ENCODE measurements at places on chromosomes 16 and 17. TPM values are rescaled to one million over a fixed set of nuclear protein-coding genes. Genes with fewer than 3 reads are reported as not detected.

The KCNJ18 gene
- total RNA-seq = not detected

The DRC3 gene
- 1.1 TPM for total RNA-seq

The TP53TG3 gene
- total RNA-seq = 3.4 TPM

The TMEM238L gene
- not detected for total RNA-seq

The CXCL16 gene
- total RNA-seq = 3.8 TPM

The SLC22A31 gene
- not detected for total RNA-seq

The TBC1D3G gene
- total RNA-seq = not detected

The HOXB13 gene
- 3.2 TPM for total RNA-seq

GRCh38 chr16:10729104-10730048, 14.3 kb upstream of the NUBP1 start:
- DNase-seq = peak; percentile 83

- no peak for DNase-seq
These were observed 13.6 kb downstream of the ZC3H7A start for GRCh38 chr16:11783319-11784037.

GRCh38 chr17:55424893-55425540, 3.4 kb upstream of the MMD start:
- DNase-seq = no peak

DNA sequence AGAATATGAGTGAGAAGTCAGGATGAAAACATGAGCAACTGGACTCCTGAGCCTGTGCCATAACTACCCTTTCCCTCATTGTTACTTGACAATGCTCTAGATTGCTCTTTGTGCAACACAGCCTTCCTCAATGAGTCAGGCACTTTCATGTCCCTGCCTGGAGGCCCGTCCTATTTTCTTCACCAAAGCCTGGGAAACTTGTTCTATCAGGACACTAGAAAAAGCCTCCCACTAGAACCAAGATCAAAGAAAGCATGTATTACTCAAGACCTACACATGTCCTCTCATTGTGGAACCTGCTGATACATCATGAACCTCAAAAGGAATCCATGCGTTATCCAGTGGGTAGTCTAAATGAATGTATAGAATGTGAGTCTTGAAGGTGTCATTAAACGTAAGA, 624.5 kb downstream of the TOX3 start:
- DNase-seq = no peak

DNA sequence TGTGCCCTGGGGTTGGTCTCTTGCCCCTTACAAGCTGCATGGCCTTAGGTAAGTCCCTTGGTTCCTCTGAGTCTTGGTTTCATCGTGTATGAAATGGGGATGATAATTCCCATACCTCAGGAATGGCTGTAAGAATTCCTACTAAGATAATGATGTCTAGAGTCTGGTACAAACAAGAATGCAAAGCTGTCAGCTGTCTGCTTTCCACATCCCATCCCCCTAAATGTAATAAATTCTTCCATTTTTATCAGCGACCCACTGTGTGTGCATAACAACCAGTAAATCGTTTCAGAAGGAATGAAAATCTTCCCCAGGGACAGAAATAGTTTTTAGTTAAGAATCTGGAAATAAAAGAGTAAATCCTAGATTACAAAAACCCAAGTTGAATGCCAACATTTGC, 95.4 kb downstream of the CPPED1 start:
- DNase-seq = no peak

- no peak for DNase-seq
These were observed 10.2 kb downstream of the PIP4K2B start for GRCh38 chr17:38789185-38789584.

GRCh38 chr17:10200016-10200415, 1.6 kb upstream of the GAS7 start:
- DNase-seq = no peak

DNA sequence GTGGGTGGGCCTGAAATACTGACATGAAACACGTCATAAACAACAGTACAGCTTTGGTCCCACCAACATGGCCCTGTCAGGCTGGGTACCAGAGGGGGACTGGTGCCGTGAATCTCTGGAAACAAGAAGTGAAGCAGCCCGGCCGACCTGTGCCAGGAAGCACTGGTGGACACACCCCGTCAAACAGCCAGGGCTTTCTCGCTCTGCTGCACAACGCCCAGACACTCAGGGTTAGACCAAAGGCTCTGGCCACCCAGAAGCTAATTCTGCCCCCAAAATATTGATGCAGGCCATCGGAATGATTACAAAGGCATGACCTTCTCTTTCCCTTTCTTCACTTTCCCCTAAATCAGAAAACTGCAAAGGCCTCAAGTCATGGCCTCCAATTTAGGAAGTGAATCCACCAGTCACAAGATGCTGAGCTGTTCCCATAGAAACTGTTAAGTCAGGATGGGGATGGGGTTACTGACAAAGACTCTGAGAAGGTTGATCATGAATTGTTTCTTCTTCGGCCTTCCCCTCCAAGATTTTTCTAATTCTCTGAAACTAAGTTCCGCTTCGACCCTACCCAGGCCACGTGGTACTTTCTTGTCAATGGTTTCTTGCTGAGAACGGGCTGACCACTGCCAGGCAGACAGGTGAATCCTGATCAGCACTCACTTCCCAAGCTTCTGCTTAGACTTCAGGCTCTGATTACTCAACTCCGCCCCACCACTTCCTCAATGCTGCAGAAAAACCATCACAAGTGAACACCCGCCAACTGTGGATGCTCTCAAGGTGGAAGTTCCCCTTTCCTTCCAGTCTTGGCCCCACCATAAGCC, 6.7 kb downstream of the PITPNA start:
- no peak for DNase-seq

- peak; percentile 44 for DNase-seq
These were observed 119.6 kb downstream of the CDH11 start for GRCh38 chr16:65002265-65002664.

- DNase-seq = peak; percentile 72
These were observed 1.2 kb upstream of the FGF11 start for GRCh38 chr17:7437950-7438614.

GRCh38 chr16:4217204-4218131, 24.4 kb downstream of the SRL start:
- DNase-seq = no peak

DNA sequence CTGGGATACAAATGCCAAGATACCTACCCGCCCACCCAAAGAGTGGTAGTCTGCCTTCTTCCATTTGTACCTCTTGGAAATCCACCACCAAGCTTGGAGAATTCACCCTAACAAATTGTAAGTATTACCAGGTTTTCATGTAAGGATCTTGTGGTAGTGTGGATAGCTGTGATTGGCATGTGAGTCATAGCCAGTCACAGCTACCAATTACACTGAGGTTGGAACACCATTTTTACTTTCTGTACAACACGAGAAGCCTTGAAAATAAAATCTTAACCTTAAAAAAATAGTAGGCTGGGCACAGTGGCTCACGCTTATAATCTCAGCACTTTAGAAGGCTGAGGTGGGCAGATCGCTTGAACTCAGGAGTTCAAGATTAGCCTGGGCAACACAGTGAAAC, 18.5 kb upstream of the SLC35G3 start:
- peak; percentile 17 for DNase-seq

- DNase-seq = peak; percentile 47
These were observed 28.3 kb downstream of the ETV4 start for GRCh38 chr17:43517615-43518386.

GRCh38 chr17:42967925-42968324, 3.7 kb upstream of the AARSD1 start:
- no peak for DNase-seq

GRCh38 chr17:56038131-56038530, 115.1 kb upstream of the ANKFN1 start:
- no peak for DNase-seq

DNA sequence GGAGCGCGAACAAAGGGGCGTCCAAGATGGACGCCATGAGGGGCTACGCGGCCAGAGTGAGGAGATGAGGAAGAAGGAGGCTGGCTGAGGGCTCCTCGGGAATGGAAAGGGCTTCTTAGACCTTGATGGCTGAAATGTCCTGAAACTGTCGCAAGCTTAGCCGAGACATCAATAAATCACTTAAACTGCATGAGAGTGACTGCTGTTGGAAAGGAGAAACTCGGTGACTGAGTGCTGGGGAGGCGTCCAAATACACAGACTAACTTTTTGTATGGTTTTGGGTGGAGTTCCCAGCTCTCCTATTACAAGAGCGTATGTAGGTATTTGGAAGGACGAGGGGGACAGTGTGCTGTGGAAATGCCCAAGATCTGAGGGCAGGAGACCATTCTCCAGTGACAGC, 1.4 kb upstream of the GEMIN4 start:
- DNase-seq = no peak

GRCh38 chr17:50653738-50654137, 19.1 kb downstream of the ABCC3 start:
- no peak for DNase-seq

DNA sequence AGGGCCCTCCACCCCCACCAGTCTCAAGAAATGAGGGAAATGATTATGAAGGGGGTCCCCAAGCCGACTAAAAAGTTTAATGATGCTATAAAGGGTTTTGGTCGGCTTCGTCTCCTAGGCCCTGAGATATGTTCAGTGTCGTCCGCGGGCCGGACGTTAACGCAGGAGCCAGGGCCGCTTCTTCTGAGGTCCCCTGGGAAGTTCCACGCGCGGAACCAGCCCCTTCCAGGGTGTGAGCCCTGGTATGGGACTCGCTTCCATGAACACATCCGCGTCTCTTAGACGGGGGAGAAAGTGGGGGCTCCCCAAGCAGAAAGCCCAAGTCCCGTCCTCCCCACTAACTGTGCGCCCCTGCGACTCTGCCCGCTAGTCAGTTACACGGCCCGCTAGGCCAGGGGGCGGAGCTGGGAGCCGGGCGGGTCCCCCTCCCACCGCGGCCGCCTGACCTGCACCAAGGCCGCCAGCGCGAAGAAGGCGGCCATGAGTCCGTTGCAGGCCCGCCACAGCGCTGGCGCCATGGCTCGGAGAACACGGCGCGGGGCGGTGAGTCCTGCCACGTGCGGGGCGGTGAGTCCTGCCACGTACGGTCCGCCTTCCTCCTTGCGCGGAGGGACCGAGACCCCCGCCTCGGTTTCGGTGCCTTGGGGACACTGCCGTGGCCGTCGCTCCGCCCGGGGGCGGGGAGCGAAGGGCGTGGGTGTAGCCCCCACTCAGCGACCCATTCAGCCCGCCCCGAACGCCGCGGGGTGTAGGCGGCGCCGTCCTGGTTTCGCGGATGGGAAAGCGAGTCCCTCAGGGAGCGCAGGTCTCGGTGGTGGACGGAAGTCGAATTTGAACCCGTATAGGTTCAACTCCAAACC, at the start of gene TMEM220:
Gene TMEM220 (minus strand): TSS at position 690 of the 860 bp plus-strand sequence. CDS start 172 bp downstream, at position 518.
- peak; percentile 69 for DNase-seq

DNA sequence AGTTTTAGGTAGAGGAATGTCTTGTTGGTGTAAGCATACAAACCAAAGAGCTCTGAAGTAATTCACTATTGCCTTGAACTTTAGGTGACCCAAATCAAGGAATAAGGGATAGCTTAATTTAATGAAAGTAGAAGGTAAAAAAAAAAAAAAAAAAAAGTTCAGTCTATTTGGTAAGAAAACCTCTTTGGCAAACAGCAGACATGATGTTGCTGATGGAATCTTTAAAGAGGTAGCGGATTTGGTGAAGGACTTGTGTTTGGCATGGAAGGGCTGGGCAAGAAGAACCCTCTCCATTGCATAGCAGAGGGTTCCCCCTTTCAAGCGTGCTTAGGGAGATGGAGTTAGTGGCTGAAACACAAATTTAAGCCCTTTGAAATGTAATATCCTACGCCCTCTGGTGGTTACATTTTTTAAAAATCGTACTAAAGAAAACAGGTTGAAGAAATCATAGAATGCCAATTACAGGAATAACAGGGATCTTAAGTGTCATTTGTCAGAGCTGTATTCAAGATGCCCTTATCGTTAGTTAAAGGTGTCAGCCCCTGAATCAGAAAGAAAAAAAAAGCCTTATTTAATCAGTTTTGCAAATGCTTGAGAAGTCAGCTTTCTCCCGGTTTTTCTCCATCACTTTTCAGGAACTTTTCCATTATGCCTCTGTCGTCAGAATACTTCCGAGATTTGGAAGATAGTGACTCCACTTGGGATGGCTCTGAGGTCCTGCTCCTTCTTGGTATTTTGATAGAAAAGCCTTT, 383.1 kb downstream of the KCNJ2 start:
- DNase-seq = peak; percentile 4

DNA sequence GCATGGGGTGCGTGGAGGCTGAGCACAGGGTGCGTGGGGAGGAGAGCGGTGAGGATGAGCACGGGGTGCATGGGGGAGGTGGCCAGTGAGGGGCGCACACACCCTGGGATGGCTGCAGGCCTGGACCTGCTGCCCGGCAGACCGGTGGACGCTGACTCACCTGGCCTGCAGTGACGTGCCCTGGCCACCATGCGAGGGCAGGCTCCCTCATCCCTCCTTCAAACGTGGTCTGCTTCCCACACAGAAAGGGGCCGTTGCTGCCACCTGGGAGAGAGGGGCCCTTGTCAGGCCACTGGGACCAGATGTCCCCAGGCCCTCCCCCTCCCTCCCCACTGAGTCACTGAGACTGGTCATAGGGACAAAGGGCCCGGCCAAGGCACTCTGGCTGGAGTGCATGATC, 20.1 kb upstream of the APRT start:
- DNase-seq = no peak

DNA sequence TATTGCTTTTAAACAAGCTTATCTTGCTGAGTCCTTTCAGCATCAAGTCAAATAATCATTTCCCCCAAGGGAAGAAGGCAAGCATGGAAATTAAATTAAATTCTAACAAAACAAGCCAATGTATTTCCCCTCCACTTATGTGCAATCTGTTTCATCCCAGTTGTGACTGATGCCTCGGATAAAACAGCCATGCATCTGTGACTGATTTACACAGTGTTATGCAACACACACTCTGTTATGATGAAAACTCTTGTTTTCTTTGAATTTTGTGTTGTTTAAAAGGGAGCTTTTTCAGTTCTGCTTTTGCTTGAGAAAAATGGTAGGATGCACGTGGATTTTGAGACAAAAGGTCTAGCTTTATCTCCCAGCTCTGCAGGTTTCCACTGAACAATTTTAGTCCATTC, 32.6 kb downstream of the TMEM100 start:
- no peak for DNase-seq

DNA sequence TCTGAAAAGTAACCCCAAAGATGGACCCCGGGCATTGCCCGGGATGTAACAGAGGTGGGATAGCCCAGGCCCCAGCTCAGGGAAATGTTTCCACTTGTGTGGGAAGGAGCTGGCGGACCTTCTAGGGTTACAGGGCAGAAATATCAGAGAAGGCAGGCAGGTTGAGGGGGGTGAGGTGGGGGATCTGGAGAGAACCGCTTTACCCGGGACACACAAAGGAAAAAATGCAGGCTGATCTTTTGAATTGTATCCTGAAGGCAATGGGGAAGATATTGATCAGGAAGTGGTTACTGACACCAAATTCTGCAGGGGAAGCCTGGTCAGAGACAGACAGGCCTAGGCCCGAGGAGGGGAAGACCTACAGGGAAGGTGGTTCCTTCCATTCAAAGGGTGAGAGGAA, 3.5 kb downstream of the SLC47A1 start:
- DNase-seq = no peak

GRCh38 chr17:72514891-72515290, 394.1 kb downstream of the SOX9 start:
- peak; percentile 92 for DNase-seq

DNA sequence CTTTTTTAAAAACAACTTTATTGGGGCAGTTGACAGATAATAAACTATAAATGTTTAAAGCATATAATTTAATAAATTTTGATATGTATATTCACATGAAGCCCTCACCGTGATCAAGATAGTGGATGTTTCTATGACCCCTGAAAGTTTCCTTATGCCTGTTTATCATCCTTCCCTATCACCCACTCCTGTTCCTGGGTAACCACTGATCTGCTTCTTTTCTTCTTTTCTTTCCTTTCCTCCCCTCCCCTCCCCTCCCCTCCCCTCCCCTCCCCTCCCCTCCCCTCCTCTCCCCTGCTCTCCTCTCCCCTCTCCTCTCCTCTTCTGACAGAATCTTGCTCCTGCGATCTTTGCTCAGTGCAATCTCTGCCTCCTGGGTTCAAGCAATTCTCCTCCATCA, 193.7 kb upstream of the CDH13 start:
- DNase-seq = no peak

GRCh38 chr16:56389554-56389953, 35.8 kb downstream of the AMFR start:
- peak; percentile 42 for DNase-seq

Measured in Daoy (cell line).